ENCODE measurements at places on chromosomes 3 and 15.
A peak's percentile ranks its signal among the peaks of the same experiment; 100 is the strongest.

DNA sequence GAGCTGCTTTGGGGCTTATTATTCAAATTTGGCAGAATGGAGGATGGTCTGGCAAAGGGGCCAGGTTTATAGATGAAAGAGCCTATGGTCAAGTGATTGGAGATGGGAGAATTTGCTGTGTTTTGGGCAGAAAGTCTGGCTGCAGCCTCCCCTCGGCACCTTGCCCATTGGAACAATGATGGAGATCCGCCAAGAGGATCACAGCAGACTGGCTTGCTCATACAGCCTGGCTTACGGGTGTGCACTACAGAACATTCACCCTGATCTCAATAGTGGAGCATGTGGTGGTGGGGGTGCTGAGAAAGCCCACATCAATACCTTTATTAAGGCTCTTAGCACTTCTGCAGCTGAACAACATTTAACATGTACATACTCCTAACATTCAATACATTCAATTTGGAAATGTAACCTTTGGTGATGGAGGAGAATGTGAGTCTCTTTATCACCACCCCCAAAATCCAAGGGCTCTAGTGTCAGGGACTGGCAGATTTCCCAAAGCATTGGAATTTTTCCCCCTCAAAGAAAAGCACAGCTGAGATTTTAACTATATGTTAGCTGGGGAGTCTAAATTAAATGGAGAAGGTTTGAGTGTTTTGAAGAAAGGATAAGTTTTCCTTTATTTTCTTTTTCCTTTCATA lies 118.4 kb upstream of the TMC3 start:
- DNase-seq, result no peak

GRCh38 chr3:32586356-32586755 lies 15.7 kb upstream of the DYNC1LI1 start:
- DNase-seq, result no peak

- DNase-seq, result peak; percentile 26
Measured at GRCh38 chr3:87855616-87856015, 203.2 kb downstream of the CGGBP1 start.

- peak; percentile 82 for DNase-seq
Measured at GRCh38 chr3:27216955-27217552, 152.1 kb downstream of the NEK10 start.

- peak; percentile 67 for DNase-seq
Measured at GRCh38 chr3:37855363-37855970, 6.2 kb upstream of the CTDSPL start.

- peak; percentile 70 for DNase-seq
Measured at GRCh38 chr15:32833379-32833821, 115.6 kb downstream of the GREM1 start.

- no peak for DNase-seq
Measured at GRCh38 chr3:113272385-113272779, 61.0 kb downstream of the BOC start.

DNA sequence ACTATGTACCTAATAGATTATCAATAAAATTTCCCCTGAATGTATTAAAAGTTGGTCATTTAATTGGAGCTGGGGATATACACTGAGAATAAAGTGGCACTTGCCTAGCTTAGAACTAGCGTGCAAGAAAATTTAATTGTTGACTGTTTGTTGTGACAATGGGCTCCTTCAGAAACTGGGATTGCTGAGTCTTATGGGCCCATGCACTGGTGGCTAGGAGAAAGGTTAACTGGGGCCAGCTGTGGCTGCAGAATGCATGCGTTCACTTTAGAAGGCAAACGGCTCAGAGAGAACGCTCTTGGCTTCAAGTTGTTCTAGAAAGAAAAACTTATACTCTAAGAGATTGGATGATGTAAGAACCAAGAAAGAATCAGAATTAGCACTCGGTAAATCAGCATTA lies 18.7 kb upstream of the LPP start:
- no peak for DNase-seq

GRCh38 chr3:124296406-124296805 lies 304.5 kb upstream of the ROPN1 start:
- no peak for DNase-seq

- DNase-seq, result no peak
Measured at GRCh38 chr3:161244538-161244937, 23.4 kb downstream of the NMD3 start.

DNA sequence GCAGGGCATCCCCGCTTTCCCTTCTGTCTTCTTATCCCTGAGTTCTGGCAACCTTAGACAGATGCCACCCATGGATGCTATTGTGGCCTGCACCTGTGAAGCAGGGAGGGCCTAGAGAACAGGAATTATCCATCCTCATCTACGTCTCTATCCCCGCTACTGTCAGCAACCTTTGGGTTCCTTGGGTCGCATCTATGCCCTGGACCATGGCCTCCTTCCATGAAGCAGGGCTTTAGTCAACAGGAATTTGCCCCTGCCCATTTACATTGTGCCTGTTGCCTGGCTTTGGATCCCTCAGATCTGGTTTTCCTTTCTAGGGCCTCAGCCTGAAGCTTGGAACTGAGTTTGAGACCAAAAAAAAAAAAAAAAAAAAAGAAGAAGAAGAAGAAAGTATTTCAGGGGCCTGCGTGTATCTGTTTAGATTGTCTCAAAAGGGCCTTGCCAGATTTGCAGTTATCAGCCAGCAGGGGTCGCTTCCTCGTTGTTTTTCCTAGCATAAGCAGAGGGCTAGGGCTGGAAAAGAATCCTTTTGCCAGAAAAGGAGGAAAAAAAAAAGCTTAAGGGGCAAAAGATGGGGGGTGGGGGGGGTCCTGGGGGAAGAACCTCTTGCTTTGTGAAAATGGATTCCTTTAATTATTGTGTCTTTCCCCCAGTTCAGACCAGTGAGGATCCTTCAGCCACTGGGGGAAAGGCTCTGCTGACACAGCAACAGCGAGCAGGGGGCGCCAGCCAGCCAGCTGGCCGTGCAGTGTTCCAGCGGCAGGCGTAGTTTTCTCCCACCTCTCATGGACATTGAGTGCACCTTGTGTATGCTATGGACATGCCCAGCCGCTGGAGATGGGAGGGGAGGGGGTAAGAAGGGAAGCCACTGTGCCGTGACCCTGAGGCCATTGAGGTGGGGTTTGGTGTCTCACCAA lies 65.7 kb upstream of the ALDH1L1 start:
- peak; percentile 59 for DNase-seq

- no peak for DNase-seq
Measured at GRCh38 chr3:63910001-63910400, 2.2 kb downstream of the SCAANT1 start.

GRCh38 chr3:137990427-137990826 lies 19.5 kb upstream of the CLDN18 start:
- no peak for DNase-seq

DNA sequence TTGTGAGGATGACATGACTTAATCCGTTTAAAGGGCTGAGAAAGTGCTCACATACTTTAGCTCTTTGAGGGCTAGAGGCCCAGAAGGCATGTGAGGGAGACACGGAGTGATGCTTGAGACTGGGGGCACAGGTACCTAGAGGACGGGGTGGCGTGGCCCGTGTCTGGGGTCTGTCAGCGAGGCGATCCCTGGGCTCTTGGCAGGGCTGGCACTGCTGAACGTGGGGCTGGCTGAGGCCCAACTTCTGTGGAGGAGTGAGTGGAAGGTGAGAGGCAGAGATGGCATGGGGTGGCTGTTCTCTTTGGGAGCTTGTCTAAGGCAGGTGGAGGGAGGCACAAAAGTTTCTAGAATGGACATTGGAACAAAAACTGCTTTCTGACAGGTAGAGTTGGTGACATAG lies 9.5 kb downstream of the SEMA4B start:
- no peak for DNase-seq

GRCh38 chr3:64685800-64686445 lies 1.9 kb downstream of the ADAMTS9 start:
- peak; percentile 68 for DNase-seq

GRCh38 chr15:59437817-59438624 lies at the start of gene FAM81A:
FAM81A (plus strand) TSS chr15:59438186; CDS start chr15:59458627, 20,441 bp downstream.
- DNase-seq, result peak; percentile 78

DNA sequence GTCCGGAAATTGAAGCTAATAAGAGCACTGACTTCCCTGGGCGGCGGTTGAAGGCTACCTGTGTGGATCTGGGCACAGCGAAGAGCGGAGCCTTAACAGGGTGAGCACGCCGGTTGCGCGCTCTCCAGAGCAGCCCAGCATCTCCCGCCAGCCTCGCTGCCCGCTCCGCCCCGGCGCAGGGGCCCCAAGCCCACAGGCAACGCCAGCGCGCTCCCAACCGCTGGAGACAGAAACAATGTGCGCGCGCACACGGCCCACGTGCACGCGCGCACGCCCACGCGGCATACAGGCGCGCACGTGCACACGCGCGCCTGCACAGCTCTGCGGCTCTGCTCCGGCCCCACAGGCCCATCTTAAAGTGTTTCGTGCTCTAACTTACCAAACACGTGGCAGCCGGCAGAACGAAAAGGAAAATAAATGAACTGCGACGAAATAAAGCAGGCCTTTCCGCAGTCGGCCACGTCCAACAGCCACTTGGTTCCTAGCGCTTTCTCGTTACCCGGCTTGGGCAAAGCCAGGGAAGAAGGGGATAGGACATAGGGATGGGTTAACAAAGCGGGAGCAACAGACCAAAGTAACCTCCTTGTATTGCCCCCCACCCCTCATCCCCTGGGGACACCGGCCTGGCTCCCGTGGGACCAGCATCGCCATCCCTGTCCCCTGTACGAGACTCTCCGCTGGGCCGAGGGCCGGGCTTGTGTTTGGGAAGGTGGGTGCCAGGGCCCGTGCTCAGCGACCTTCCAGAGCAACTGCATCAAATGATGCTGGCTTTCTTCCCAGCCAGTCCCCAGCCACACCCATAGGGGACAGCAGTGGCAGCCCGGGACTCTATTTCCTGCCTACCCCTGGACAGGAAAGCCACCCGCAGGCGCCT lies 203.7 kb downstream of the ABHD5 start:
- peak; percentile 80 for DNase-seq

DNA sequence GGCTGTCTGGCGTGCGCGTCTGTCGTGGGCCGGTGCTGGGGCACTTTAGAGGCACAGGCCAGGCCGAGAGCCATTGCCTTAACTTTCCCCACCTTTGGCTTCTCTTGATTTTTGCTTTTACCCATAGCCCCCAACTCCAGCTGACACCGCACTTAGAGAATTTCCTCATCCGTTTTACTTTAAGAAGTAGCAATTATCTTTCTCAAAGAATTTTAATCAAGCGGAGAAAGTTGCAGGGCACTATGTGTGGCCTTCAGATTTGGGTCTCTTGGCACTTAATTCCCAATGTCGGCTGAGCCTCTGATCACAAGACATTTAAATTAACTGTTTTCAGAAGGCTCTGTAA lies 1.2 kb downstream of the ALDH1A3 start:
- DNase-seq, result no peak

DNA sequence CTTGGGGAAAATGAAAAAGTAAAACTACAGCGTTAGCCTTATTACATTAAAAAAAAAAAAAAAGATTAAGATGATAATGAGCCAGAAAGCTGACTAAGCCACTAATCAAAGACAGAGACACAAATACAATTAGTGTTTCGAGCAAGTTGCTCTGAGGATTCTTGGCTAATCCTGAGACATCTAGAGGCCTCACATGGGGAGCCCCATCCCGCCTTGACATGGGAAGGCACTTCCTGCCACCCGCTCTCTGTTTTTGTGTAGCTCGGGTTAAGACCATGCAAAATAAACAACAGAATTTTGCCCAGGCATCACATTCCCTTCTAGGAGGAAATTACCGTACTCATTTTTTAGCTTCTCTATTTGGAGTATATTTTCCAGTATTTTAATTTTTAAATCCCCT lies 15.3 kb downstream of the HESX1 start:
- peak; percentile 16 for DNase-seq

DNA sequence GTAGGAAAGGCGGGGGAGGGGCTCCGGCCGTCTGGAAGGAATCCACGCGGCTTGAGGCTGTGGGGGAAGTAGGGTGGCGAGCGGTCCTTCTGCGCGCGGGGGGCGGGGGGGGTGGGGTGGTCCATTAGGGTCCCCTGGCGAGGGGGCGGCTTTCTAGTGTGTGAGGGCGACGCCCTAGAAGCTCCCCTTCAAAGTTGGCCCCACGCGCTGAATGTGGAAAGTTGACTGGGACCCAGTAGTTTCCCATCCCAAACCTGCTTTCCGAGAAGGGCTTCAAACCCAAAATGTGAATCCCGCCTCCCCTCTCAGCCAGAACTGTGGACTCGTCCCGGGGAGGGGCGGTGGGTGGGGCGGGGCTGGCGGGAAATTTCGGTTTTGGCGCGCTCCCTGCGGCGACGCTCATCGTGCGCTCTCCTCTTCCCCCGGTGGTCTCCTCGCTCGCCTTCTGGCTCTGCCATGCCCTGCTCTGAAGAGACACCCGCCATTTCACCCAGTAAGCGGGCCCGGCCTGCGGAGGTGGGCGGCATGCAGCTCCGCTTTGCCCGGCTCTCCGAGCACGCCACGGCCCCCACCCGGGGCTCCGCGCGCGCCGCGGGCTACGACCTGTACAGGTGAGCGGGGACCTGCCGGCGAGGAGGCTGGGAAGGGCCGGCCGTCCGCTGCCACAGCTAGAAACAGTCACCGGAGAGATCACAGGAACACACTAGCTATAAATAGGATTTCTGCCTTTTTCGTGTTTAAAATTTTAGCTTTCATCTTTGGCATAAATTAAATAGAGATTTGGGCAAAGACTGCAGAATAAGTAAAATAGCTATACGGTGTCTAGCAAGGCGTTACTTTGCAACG lies 790 bp downstream of the DUT start:
- DNase-seq, result peak; percentile 70

- peak; percentile 36 for DNase-seq
Measured at GRCh38 chr3:130480736-130481135, 36.2 kb upstream of the COL6A6 start.

DNA sequence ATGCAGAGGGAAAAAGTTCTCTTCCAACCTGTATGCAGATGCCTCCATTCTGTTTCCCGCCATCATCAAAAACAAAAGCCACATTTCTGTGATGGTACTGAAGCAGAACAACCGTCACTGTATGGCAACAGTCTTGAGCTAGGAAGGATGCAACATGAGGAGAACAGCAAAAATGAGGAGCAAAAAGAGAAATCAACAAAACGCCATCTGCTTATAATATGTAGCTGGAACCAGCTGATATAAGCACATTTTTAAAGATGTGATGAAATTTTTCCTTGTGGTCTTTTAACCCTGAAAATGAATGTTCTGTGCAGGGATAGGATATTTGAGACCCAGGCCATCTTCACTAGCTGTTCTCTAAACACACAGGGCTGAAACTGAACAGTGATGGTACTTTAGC lies 287.0 kb downstream of the ZIC4 start:
- no peak for DNase-seq

DNA sequence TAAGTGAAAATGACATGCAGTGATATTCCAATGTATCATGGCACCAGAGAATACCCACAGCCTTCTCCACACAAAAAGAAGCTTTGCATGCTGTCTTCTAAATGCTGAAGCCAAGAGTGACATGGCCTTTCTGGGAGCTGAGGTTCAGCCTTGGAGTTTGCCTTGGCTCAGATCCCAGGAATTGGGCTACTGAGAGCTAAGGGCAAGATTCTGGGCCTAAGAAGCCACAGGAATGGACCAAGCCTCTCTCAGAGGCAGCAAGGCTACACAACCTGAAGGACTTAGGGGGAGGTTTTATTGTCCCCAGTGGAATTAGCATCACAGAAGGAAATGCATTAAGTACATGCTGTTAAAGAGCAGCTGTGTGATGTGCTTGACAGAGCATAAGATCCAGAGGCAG lies 1078.5 kb downstream of the TUSC7 start:
- peak; percentile 89 for DNase-seq

- DNase-seq, result peak; percentile 95
Measured at GRCh38 chr15:66841953-66842681, 140.1 kb downstream of the SMAD6 start.
